Endodermal cell (in vitro differentiated cells): ENCODE measurements at places on chromosomes 3 and 15.
A peak's percentile ranks its signal among the peaks of the same experiment; 100 is the strongest.

GRCh38 chr3:48038971-48039481 lies 22.8 kb upstream of the MAP4 start:
- DNase-seq = no peak

- DNase-seq = no peak
Measured at GRCh38 chr3:151135541-151136337, 50.3 kb downstream of the MED12L start.

- no peak for DNase-seq
Measured at GRCh38 chr3:12409684-12410596, 74.3 kb upstream of the TSEN2 start.

DNA sequence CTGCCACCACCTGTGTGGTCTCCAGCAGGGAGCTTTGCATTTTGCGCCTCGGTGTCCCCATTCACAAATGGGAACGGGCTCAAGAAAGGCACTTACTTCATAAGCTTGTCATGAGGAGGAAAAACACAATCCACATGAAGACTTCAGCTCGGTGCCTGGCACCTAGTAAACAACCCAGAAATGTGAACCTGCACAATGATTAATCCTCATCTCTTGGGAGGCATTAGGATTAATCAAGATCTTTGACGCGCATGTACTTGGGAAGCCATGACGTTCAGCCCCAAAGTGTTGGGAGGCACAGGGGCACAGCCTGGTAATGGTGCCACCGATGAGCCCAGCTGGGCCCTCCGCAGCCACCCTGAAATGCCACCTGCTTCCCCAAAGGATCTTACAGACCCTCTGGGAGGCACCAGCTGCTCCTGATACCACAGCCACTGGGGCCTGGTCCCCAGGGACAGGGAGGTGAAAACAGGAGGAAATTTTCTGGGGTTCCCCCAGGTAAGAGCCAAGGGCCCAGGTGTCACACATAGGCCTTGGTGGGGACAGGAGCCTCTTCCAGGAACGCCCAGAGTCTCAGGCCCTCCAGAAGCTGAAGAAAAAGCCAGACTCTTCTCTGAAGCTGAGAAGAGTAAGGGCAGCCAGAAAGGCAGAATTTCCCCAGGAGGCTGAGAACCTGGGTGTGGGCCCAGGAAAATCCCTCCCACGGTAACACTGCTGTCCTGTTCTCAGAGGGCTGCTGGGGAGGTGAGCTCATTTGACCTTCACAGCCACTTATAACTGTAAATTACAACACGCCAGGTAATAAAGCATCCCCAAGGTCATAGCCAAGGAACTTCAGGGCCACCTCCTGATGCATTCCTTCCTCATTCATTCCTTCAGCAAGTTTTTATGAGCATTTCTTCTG lies 507.5 kb downstream of the SHQ1 start:
- no peak for DNase-seq

DNA sequence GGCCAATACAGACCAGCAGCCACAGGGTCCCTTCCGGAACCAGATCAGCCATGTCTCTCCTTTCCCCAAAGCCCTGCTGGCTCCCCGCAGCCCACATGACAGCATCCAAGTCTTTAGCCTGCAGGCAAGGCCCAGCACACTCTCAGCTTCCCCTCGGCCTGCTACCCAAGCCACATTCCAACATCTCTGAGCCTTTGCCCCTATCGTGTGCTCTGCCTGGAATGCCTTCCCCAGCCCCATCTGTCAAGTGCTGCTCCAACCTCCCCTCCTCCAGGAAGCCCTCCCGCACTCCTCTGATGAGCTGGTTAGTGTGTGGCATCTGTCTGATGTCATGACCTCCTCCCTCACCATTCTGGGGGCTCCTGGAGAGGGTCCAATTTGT lies 8.5 kb downstream of the PLXND1 start:
- peak; percentile 77 for DNase-seq

- no peak for DNase-seq
Measured at GRCh38 chr3:13063225-13063624, 10.0 kb downstream of the IQSEC1 start.

DNA sequence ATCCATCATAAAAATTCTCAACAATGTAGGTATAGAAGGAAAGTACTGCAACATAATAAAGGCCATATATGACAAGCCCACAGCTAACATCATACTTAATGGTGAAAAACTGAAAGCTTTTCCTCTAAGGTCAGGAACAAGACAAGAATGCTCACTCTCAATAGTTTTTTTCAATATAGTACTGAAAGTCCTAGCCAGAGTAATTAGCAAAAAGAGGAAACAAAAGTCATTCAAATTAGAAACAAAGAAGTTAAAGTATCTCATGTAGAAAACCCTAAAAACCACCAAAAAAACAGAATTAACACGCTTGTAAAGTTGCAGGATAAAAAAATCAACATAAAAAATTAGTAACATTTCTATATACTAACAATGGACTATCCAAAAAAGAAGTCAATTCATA lies 61.8 kb downstream of the MYH15 start:
- no peak for DNase-seq

DNA sequence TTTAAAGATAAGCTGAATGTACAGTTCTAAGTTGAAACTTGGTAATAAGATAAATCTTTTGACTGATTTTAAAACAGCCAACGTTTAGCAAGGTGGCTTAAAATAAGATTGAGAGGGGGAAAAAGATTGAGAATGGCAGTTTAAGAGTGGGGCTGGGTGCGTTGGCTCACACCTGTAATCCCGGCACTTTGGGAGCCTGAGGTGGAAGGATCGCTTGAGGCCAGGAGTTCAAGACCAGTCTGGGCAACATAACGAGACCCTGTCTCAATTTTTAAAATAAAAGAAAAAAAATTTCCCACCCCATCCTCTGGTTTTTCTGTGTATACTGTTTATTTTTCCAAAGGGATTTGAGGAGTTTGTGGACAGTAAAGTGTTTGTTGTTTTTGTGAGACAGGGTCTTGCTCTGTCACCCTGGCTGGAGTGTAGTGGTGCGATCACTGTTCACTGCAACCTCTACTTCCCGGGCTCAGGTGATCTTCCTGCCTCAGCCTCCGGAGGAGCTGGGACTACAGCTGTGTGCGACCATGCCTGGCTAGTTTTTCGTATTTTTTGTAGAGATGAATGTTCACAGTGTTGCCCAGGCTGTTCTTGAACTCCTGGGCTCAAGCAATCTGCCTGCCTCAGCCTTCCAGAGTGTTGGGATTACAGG lies 3.0 kb downstream of the MAPK6 start:
- DNase-seq = no peak

GRCh38 chr3:48528754-48529153 lies 24.8 kb upstream of the SHISA5 start:
- DNase-seq = no peak

DNA sequence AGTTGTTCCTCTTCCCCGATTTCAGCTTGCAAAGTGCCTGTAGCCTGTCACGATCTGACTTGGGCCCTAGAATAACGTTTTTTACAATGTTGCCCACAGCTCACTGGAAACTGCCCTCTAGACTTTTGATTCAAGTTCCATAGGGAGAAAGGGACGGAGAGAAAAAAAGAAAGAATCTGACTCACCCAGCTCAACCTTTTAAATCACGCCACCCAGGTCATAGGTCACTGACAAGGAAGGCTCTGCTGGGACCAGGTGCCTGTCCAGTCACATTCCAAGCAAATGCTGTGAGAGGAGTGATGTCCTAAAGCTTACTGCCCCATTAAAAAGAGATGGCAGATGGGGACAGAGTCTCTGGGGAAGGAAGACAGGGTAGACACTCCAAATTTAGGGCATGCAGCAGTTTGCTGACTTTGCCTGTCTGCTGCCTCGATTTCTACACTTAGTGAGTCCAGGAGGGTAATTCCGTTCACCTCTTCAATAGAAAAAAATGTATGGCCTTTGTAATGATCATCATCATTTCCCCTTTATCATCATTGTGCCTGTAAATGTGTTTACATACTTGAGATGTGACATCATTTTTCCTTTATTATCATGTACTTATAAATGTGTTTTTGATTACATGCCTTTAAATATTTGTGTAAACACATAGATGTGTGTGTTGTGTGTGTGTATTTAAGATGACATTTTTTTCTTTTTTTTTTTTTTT lies 8.4 kb upstream of the MYO1E start:
- DNase-seq = no peak

DNA sequence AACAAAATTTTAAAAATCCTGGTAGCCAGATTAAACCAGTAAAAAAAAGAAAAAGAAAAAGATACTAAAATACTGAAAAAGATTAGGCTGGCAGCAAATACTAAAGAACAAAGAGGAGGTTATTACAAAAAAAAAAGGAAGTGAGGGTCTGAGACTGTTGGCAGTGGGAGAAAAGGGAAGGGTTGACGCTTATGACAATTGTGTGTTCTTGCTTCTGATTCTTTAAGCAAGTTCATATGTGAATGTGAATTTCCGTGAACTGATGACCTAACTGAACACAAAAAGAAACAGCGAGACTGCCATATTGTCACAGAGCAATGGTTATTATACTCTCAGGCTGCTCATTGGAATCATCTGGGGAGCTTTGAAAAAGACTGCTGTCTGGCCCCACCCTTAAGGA lies 56.5 kb downstream of the ATP13A4 start:
- DNase-seq = no peak

GRCh38 chr3:42213417-42213816 lies 52.6 kb downstream of the CCK start:
- DNase-seq = peak; percentile 36

- DNase-seq = no peak
Measured at GRCh38 chr3:114363554-114364202, 69.8 kb downstream of the TIGIT start.

DNA sequence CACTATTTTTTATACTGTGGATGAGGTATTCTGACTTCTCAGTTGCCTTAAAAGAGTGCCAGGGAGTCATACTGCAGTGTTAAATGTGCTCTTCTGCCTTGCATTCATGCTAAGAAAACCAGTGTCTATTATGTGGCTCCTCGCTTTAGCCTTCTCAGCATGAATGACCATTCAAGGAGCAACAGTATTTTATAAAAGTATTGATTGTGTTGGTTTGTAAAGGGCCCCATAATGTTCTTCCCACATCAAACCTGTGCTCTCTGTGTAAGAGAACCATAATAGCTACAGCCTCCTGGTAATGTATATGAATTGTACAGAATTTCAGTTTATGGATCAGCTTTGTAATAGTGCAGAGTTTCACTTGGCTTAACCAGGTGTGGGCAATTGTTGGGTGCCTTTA lies 316.4 kb downstream of the CNTN4 start:
- DNase-seq = no peak

DNA sequence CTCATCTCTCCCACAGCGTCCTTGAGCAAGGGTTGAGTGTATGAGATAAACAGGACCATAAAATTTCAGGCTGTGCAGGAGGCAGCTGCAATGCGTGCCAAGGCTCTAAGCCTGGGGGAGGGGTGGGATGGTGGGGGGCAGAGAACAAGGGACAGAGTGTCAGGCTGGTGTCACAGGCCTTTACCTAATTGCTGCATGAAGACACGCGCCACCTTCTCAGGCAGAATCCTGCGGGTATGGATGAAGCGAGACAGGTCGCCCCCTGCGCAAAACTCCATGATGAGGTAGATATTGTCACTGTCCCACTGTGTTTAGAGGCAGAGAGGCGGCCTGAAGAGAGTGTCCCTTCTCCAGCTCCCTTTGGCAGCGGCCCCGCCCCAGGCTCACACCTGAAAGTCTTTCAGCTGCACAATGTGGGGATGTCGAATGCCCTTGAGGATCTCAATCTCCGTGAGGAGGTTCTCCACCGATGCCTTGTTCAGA lies 1.0 kb downstream of the ULK3 start:
- no peak for DNase-seq

DNA sequence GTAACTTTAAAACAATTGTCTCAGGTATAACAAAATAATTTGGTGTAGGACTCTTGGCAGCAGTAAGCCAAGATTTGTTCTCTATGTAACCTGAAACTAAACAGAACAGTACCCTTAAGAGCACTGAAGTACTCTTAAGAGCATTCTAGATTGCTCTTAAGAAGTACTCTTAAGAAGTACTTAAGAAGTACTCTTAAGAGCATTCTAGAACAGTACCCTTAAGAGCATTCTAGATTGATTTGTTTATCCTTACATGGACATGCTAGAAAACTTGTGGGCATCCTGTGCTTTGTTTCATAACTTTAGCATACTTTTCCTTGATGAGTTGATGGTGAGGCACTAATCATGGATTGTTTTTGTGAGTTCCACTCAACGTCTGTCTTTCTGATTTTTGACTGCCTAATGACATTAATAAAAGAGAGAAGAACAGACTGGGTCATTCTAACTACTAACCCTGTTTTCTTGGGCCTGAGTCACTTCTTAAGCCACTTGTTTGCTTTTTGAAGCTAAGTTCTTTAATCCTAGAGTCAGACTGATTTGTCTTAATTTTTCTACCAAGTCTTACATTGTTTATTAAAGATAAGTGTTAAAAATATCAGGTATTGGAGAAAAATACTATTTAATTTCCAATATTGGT lies 57.2 kb upstream of the UTS2B start:
- no peak for DNase-seq

GRCh38 chr3:4734454-4734853 lies 241.3 kb downstream of the ITPR1 start:
- DNase-seq = no peak

- DNase-seq = no peak
Measured at GRCh38 chr3:25957026-25957425, 167.1 kb downstream of the OXSM start.

DNA sequence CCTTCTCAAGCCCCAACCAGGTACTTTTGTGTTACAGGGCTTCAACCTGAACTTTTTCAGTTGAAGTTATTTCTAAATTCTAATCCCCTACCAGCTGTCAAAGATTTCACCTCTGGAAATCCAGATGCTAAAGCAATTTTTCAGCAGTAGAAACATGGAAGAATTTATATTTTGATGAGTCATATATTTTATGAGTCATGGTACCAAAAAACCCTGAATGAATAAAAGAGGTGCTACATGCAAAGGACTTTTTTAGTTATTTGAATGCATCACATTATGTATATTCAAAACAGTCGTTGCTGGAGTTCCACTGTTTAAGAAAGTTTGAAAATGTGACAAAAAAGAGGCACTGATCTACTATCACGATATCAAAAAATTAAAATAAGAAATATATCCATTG lies 96.0 kb upstream of the ZNF385D start:
- no peak for DNase-seq

DNA sequence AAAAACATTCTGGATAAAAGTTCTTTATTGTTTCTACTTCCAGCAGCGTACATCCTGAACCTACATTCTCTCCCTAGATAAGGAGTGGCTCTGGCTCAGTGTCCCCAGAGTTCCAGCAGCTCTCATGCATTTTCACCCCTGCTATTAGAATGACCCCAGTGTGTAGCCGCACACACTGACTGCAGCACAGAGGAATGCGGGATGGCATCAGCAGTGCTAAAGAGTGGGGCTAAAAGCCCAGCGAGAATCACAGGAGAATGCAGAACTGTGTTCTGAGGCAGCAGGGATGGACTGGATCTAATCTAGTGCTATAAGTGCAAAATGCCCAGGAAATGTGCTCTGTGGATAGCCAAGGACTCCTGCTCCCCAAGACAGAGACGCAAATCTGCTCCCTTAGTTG lies 66.4 kb upstream of the TJP1 start:
- peak; percentile 69 for DNase-seq

- DNase-seq = no peak
Measured at GRCh38 chr3:189982321-189982945, 138.3 kb downstream of the P3H2 start.

GRCh38 chr3:151119188-151119587 lies 33.7 kb downstream of the MED12L start:
- DNase-seq = no peak

GRCh38 chr3:155420881-155421486 lies 127.5 kb upstream of the STRIT1 start:
- DNase-seq = no peak

GRCh38 chr3:72820415-72820814 lies 27.8 kb downstream of the SHQ1 start:
- DNase-seq = no peak

- DNase-seq = peak; percentile 93
Measured at GRCh38 chr3:177358091-177358976, 161.1 kb upstream of the TBL1XR1 start.
